Fibroblast of skin of scalp (primary cell): ENCODE measurements at places on chromosomes 2 and 18.

- DNase-seq: no peak
These were observed 119.0 kb upstream of the CYRIA start for GRCh38 chr2:16784652-16785051.

GRCh38 chr2:121098556-121098955 lies 186.4 kb downstream of the TFCP2L1 start:
- no peak for DNase-seq

DNA sequence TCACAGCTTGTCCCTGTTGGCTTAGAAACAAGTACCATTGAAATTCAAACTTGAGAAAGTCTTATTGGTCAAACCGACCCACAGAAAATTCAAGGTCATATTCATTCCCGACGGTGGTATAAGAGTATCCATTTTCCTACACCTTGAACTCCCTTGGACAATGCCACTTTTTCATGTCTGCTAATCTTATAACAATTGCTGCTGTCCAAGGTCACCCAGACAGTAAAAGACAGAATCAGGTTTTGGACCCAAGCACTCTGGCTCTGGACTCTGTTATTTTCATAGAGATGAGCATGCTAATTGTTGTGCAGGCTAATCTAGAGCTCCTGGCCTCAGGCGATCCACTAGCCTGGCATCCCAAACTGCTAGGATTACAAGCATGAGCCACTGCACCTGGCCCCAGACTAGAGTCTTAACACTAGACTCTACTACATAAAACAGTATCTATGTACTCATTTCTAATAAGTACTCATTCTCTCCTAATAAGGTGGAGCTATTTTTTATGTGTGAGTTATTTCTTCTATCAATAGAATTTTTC lies 57.8 kb downstream of the C2orf76 start:
- DNase-seq: no peak

GRCh38 chr18:77395953-77396352 lies 146.3 kb downstream of the GALR1 start:
- no peak for DNase-seq

DNA sequence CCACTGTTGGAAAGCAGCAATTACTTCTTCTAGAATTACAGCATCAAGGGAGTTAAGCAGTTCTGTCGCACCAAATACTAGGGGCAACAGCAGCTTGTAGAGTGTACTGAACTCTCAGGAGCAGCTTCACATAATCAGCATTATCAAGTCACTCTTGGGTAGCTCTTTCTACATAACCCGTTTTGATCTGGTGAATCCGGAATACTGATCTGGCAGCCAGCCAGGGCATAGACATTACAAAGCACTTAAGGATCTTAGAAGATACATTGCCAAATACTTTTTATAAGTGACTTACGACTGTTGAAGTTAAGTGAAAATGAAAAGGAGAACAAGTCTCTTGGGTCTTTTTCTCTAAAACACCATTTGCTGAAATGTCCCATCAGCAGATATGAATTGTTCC lies 73.2 kb upstream of the NETO1 start:
- no peak for DNase-seq

DNA sequence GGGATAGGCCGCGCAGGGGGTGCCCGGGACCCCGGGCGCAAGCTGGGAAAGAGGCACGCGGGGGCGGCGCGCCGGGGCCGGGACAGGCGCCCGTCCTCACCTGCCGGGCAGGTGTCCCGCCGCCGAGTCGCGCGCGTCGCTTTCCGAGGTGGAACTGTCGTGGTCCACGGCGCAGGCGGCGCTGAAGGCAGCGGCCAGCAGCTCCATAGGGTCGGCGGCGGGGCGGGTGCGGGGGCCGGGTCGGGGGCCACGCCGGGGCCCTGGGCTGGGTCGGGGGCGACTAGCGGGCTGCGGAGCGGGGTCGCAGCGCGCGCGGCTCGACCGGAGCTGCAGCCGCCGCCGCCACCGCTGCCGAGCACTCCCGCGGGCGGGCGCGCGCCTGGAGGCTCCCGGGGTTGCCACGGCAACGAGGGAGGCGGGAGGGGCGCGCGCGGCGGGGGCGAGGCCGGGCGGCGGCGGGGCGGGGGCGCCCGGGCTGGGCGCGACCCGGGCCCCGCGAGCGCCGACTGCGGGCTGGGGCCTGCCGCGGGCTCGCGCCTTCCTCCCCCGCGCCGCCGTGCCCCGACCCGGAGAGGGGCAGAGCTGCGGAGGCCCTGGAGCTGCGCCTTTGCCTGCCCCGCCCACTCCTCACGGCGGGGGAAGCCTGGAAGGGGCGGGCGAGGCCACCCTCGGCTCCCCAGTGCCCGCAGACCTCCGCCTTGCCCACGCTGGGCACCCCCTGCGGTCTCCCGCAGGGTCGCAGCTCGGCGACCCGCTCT lies 57.9 kb downstream of the SNORC start:
- DNase-seq: no peak

DNA sequence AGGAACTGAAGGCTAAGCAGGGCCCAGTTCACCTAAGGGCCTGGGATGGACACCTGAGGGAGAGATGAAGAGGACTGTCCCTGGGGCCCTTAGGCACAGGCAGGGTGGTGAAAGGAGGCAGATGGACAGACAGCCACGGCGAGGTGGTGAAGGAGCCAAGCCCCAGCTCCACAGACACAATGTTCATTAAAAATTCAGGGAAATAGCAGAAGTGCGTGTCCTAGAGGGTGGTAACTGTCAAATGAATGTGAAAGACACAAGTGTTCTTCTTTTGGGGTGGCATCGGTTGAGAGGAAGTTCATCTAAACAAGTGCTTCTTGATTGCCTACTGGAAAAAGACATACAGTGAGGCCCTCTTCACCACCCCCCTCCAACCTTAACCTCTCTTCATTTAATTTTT lies 76.2 kb upstream of the SIX2 start:
- no peak for DNase-seq

DNA sequence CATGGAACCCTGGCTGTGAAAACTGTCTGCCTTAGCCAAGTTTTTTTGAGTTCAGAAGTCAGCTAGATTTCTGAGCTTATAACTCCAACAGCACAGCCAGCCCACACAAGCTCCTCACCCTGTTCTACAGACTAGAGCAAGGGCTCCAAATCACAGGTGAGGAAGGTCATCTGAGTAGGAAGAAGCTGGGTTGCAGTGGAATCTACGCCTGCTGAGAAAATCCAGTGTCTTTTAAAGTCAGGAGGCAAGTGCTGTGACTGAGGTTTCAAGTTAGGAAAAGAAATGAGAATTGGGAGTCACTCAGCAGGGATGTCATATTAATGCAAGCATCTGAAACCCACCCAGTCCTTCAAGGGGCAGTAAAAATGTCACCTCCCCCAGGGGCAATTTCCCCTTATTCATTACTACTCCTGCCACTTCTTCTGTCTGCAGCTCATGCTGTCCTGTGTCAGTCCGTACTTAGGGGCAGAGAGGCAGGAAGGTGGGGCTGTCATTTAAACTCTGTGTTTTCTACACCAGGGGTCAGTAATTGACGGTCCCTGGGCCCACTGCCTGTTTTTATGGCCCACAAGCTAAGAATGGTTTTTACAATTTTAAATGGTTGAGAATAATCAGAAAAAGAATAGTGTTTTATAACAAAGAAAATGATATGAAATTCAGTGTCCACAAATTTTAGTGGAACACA lies 551.1 kb downstream of the BCL11A start:
- no peak for DNase-seq

DNA sequence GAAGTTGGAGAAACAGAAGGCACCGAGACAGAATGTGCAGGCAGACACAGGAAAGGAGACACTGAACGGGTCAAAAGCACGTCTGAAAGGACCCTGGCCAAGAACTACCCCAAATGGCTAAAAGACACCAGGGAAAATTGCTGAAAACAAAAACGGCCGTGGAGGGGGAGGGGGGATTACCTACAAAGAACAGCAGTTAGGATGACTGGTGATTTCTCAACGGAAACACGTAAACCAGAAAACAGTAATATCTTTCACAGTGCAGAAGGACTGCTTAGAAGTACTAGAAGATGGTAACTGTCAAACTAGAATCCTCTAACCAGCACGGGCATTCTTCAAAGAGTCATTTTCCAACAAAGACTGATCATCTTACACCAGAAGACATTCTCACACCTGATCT lies 142.6 kb downstream of the HDAC4 start:
- no peak for DNase-seq

GRCh38 chr2:8141780-8142179 lies 540.1 kb upstream of the ID2 start:
- DNase-seq: no peak

GRCh38 chr2:188307850-188308283 lies 16.2 kb downstream of the GULP1 start:
- no peak for DNase-seq

DNA sequence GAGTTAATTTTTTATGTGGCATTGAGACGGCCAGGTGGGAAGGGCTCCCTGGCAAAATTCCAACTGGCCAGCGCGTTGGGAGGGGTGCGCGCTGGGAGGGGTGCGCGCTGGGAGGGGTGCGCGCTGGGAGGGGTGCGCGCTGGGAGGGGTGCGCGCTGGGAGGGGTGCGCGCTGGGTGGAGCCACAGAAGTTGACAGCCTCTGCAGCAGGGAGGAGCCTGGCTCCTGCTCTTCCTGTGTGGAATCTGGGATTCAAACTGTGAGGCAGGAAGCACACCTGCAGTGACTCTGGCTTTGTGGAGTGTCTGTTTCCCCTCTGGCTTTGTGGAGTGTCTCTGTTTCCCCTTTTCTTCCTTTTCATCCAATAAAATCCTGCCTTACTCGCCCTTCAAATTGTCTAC lies 147.9 kb upstream of the CBLN2 start:
- DNase-seq: no peak

DNA sequence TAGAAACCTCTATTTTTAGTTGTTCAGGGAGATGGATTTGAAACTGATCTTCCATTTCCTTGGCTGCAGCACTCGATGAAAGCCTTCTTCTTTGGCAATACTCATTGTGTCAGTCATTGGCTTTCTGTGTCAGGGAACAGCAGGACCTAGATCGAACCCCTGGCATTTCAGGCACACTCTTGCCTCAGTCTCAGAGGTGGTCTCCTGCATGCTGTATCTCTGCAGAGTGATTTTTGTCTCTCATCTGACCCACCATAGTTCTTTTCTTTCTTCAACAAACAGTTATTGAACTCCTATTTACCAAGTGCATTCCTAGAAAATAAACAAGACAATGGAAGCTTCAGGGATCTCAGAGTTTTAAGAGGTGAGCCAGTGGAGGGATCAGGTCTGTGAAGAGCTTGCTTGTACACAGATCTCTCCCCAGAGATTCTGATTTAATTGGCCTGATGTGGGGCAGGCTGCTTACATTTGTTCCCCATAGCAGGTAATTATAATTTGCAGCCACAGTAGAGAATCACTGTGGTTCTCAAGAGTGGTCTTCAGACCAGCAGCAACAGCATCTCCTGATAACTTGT lies 473.1 kb upstream of the TCF4 start:
- no peak for DNase-seq

- peak; percentile 71 for DNase-seq
These were observed 80.8 kb upstream of the LCLAT1 start for GRCh38 chr2:30366199-30366691.

DNA sequence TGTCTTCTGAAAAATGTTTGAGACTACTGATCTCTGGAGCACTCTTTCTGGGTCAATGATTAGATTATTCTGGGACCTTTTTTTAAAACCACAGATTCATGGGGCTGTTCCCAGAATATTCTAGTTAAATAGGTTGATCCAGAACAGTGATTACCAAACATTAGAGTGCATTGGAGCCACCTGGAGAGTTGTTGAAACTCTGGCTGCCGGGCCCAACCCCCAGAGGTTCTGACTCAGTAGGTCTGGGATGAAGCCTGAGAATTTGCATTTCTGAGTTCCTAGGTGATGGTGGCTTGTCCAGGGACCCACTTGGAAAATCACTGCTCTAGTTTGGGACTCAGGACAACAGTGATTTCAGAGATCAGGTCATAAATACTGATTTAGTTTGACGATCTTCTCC lies 197.3 kb downstream of the PTPRM start:
- no peak for DNase-seq
